ENCODE measurements at places on chromosomes 5 and 9.

GRCh38 chr9:4180907-4181605 lies 118.8 kb downstream of the GLIS3 start:
- no peak for DNase-seq

- no peak for DNase-seq
These were observed 163.9 kb downstream of the ARHGEF28 start for GRCh38 chr5:73789851-73790281.

DNA sequence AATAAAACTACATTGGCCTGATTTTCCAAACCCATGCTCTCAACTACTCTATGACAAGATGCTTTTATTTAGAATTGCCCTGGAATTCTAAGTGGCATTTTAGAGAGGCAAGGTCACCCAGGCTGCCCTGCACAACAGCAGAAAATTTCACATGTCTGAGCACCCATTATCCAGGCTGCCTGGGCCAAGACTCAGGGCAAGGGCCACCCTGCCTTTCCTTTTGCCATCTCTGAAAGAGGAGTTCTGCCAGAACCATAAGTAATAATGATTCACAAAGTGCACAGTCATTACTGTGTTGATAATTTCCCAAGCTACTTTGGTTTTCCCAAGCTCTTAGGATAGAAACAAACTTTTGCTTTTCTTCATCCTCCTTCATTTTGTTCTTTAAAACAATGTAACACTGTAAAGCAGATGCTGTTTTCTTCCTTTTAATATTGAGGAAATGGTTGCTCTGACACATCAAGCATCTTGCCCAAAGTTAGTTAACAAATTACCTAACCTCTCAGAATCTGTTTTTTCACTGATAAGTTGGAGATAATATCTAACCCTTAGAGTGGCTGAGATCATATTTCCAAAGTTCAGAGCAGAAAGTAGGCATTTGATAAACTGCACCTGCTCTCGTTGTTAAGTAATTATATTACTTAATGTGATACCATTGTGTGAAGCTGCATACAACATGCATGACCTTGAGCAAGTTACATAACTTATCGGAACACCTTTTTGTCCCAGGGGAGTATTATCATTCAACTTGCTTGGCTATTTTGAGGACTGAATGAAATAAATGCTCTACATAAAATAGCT lies 325.6 kb downstream of the PRELID2 start:
- no peak for DNase-seq

DNA sequence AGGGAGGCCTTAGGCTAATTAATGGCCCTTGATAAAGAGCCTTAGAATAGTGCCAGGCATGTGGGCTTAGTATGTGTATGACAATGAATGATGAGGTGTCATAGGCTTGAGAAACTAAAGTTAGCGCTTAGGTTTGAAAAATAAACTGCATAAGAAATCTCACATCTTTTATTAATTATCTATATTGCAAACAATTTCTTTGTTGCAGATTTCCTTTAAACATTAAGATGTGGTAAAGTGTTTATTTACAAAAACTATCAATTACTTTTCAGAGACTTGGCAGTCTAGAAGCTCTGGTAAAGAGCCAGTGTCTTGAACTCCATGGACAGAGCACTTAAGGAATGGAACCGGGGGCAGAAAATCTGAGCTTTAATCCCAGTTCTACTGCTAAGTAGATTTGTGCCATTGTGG lies 23.1 kb downstream of the MAP1B start:
- DNase-seq, result no peak

GRCh38 chr5:61363401-61364114 lies 31.5 kb downstream of the ZSWIM6 start:
- no peak for DNase-seq

- DNase-seq, result no peak
These were observed 56.4 kb downstream of the PFDN1 start for GRCh38 chr5:140246378-140247122.

DNA sequence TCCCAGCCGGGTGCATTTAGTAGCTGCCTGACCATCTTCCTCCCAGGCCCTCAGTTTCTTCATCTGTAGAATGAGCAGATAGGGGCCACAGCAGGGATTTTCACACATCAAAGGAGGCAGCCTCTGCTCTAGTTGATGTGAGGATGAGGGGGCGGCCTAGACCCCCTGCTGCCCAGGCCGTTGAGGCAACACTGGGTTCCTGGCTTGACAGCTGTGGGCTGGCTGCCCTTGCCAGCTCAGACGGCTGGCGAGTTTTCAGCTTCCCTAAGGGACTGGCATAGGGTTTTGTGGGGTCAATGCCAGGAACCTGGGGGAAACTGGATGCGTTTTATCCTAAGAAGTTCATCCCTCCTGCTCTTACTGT lies 49.6 kb downstream of the NDST1 start:
- DNase-seq, result no peak

DNA sequence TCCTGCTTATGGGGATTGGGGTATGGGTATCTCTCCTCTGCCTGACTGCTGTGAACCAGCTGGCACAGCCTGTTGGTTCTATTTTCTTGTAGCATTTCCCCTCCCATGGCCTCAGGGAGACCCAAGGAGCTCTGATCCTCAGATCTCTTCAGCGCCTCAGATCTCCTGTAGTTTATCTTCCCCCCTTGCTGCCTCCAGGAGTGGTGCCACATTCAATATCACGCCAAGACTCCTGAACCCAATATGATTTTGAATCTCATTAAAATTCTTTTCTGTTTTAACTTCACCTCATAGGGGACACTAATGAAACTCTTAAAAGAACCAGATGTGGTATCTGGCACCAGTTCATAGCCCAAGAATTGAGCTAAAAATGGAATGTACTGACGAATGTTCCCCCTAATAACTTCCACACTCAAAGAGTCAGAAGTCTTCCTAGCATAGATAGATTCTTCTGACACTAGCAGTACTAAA lies 59.6 kb upstream of the LIFR start:
- DNase-seq, result no peak

GRCh38 chr9:113935677-113936380 lies 59.7 kb downstream of the ZNF618 start:
- DNase-seq, result no peak

GRCh38 chr5:167785106-167785505 lies 506.3 kb upstream of the WWC1 start:
- no peak for DNase-seq

DNA sequence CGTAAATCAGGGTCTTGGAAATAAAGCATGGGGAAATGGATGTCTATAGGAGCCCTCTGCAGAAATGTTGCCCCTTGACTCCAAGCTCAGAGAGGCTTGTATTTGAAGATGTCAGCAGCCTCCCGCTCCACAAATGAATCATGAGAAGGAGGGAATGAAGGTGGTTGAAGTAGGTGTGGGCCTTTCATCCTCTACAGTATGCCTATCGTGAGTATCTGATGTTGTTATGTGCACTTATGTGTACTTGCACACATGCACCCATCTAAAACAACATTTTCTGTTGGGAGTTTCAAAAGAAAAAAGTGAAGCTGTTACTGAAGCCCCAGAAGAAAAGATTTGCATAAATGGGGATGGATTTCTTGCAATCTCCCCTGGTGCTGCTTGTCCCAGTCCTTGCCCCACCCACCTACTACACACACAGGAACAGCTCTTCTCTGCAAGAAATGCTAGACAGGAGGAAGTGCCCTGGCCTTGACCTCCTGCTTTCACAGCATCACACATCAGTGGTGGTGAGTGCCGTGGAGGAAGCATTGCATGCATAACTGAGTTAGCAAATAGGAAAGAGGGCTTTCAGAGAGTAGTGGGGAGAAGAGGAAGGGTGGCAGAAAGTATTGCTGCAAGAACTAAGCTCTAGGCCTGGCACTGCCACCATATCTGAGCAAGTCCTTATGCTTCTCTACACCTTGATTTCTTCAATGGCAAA lies 156.1 kb downstream of the SNX18 start:
- DNase-seq, result peak; percentile 78

DNA sequence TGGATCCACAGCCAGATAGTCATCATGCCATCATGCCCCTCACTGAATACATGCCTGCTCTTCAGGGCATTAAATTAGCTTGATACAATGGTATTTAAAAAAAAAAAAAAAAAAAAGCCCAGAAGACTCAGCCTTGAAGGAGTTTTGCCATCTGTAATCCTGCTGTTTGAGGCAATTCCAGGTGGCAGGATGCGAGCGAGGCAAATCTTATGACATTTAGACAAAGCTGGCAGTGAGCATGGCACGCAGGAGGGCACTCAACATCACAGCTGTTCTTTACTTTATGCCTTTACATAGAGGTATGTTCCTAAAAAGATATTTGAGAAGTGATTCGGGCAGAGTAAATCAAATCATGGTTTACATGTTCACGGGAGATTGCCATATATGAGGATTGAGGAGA lies 692.0 kb upstream of the DMAC1 start:
- no peak for DNase-seq

GRCh38 chr9:115362640-115363039 lies 244.7 kb upstream of the TNC start:
- no peak for DNase-seq

DNA sequence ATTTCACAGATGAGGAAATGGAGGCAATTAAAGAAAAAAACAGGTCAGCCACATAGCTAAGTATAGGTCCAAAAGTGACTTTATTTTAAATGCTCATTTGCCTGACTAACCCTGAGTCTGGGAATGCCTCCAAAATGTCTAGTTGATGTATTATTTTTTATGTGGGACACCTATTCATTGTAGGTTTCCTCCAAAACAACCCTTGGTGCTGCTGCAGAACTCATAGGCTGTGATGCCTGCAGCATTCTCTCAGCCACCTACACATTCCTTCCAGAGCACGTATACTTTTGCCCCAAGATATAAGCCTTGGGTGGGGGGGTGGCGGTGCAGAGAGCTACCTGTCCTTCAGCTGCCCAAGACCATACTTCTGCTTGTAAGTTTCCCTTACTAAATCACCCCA lies 77.4 kb downstream of the MSX2 start:
- no peak for DNase-seq

DNA sequence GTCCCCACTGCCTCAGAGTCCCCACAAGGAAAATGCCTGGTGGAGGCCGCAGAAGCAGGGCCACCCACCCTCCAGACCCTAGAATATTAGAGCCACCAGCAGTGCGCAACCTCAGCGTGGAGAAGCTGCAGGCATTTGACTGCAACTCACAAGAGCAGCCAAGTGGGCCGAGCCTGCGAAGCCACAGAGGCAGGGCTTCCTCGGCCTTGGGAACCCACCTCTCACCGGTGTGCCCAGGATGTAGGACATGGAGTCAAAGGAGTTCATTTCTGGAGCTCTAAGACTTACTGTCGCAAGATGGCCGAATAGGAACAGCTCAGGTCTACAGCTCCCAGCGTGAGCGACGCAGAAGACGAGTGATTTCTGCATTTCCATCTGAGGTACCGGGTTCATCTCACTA lies 397.9 kb upstream of the PIK3R1 start:
- no peak for DNase-seq

DNA sequence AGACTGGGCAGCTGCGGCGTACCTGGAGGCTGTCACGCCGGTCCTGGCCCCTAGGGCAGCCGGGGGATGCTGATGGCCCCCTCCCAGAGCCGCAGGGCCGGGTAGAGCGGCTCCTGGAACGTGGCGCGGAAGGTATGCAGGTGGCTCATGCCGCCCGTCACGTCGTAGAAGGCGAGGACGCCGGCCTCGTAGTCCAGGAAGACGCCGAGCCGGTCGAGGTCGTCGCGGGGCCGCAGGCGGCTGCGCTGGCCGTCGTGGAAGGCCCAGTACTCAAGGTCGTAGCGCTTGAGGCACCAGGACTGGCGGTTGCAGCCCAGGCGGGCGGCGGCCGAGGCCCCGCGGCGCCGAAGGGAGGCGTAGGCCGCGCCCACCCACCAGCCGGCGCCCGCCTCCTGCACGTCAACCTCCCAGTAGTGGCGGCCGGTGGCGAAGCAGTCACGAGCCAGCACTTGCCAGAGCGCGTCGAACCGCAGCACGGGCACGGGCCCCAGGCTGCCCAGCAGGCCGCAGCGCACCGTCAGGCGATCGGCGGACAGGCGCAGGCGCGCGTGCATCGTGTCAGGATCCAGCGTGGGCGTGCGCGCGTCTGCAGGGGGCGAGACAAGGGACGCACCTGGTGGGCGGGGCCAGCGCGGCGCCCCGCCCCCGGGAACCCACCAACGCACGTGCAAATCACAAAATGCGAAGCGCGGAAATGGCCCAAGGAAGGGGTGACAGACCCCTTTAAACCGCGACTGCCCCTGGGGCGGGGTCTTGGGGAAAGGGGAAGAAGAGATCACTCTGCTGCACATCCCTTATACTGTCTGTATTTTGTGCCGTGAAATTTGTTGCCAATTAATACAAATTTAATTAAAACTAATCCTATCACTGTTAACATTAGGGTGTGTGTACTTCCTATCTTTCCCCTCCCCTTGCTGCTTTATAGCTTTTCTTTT lies 31.2 kb downstream of the NANS start:
- DNase-seq, result no peak

GRCh38 chr5:177189965-177190364 lies 56.4 kb downstream of the NSD1 start:
- DNase-seq, result no peak

GRCh38 chr5:93572101-93572607 lies 8.9 kb downstream of the NR2F1-AS1 start:
- no peak for DNase-seq

DNA sequence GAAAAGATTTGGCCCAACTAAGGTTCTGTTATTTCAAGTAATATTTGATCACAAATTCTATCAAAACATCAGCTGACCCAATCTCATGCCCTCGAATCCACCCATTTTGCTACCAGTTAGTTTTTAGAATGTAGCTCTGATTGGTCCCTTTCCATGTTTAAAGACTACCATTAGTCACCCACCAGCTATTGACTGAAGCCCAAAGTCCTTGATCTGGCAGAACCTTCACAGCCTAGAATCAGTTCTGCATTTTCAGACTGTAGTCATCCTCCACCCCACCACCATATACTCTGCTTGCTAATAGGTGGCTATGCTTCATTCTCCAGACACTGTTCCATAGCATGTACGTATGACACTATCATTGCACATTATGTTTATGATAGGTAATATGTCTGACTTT lies 182.2 kb upstream of the TARS1 start:
- DNase-seq, result no peak

DNA sequence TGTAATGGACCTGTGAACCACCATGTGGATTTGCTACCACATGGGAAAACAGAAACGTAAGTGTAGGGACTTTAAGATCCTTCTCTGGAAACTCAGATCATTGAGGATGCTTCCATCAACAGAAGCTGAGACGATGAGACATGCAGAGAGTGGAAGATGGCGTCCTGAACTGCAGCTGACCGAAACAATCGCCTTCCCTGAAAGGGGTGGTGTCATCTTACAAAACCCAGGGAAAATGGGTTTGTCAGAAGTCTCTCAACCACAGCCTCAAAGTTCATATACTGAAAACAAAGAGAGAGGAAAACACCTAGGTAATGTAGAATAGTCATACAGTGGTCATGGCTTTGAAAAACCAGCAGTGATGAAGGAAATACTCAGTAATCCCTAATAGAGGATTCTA lies 6.6 kb upstream of the PTPN3 start:
- no peak for DNase-seq

GRCh38 chr5:106634375-106634774 lies 1036.4 kb downstream of the EFNA5 start:
- DNase-seq, result no peak

DNA sequence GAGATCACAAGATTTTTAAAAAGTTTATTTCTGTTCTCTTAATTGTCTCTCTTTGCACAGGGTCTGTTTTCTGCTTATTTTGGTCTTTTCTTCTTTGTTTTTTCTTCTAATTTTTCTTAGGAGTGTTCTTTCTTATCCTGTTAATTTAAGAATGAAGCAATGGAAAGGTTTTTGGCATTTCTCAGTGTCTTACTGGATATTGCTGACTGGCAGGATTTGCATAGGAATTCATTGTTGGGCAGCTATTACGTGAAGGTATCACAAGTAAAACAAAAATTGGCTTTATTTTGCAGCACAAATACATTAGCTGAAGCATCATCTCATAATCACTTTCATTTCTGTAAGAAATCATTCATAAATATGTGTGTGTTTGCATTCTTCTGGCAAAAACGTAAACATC lies 566.9 kb upstream of the CDH6 start:
- DNase-seq, result no peak
